ENCODE measurements at places on chromosomes 5 and 9.

DNA sequence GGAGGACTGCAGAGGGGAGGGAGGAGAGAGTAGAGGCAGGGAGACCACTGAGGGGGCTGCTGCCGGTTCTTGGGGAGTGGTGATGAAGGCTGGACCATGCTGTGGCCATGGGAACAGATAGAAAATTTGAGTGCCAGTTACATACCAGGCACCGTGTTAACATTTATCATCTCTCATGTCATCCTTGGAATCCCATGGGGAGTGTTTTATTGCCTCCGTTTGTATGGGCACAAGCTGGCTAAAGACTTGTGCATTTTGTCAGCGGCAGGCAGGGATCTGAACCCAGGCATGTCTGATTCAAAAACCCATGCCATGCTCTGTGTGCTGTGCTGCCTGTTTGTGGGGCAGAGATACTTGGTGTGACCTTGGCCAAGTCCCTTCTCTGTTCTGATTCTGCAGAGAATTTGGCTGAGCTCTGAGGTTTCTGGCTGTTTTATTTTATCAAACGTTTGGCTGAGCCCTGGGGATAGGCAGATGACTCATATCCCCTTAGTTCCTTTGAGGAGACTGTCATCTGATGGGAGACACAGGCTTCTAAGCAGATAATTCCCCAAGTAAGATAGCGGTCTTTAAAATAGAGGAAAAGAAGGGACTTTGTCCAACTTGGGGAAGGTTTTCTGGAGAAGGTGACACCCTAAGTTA, 22.2 kb downstream of the COL27A1 start:
- DNase-seq = peak; percentile 59

GRCh38 chr5:108560581-108560980, 178.7 kb upstream of the FBXL17 start:
- DNase-seq = peak; percentile 28

DNA sequence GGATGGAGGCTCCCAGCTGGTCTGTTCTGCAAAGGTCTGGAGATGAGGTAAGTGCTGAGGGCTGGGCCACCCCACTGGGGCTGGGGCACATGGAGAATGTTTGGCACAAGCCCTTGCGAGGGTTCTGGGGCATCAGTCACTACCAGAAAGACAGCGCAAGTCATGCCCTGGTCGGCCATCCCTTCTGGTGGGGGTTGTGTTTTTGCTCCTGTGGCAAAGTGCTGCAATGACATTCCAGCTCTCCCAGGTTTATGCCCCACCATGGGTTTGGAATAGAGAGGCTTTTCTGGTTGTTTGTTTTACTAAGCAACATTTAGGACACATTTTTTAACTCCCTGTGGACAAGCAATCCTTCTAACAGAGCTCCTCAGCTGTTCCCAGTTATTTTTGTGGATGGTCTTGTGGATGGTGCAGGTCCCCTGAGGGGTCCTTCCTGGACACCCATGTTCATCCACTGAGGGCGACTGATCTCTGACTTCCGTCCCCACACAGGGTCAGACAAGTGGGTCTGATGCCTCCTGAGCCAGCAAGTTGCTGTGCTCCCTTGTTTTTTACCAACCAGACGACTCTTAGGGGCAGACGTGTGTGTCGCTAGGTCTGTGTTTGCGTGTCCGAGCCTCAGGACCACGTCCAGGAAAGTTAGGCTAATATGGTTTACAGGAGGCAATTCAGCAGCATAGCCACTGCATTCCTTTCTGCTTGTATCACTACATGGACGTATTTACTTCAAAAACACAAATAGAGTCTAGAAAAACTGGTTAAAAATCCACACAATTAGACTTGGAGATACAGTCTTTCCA, 64.9 kb upstream of the ECM2 start:
- DNase-seq = peak; percentile 53

DNA sequence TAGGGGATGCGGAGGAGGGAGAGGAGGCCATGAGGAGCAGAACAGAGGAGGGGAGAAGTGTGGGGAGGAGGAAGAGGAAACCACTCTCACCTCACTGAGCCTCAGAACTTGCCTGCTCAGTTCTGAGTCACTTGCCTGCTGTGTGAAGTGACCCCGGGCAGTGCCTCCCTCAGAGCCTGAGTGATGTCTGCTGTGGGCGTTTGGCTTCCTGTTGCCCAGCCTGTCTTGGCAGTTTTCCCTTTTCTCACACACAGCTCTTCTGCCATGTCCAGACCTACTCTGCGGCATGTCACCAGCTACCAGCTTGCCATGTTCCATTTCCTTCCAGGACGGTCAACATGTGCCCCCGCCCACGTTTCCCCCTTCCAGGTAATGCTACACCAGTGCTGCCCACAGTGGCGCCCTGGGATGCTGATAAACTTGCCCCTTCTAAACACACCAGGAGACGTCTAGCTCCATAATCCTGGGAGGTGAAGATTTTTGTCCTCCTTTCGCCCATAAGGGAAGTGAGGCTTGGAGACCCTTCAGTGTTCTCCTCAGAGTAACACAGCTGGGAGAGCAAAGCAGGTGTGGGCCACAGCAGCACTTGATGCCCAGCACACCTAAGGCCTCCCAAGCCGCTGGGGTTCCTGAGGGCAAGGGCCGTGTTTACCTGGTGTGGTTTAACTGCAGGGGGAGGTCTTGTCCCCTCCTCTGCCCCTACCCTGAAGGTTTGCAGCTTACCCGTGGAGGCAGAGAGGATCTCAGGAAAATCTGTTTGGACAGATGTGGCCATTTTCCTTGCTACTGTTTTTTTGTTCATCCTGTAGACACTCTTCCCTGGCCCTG, 63.8 kb upstream of the RNF130 start:
- peak; percentile 48 for DNase-seq

GRCh38 chr9:8677741-8678140, 878.2 kb upstream of the DMAC1 start:
- DNase-seq = no peak

- DNase-seq = no peak
These were observed 207.6 kb downstream of the MPDZ start for GRCh38 chr9:13071921-13072320.

- DNase-seq = no peak
These were observed 225.3 kb downstream of the AGTPBP1 start for GRCh38 chr9:85516455-85516854.

- peak; percentile 51 for DNase-seq
These were observed at the start of gene PCDHA4 for GRCh38 chr5:140806834-140807775. Gene PCDHA4 (plus strand): TSS chr5:140807068.

GRCh38 chr5:120139039-120139438, 325.1 kb upstream of the PRR16 start:
- peak; percentile 79 for DNase-seq

- DNase-seq = no peak
These were observed 140.2 kb downstream of the SLC24A2 start for GRCh38 chr9:19648672-19649071.

GRCh38 chr5:110258460-110259216, 467.8 kb downstream of the TMEM232 start:
- DNase-seq = peak; percentile 62

DNA sequence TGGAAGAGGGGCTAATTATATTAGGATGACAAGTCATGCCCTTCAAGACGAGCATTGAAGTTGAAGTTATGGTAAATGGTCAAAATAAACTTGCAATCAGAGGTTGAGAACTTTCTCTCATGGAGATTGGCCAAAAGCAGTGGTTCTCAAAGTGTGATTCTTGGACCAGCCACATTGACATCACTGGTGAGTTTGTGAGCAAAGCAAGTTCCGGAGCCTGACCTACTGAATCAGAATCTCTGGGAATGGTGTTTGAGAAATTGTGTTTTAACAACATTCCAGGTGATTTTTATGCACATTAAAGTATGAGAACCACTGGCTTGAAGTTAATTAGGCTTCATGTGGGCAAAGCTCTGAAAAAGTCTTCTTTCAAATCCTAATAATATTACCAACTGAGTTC, 403.5 kb downstream of the ZSWIM6 start:
- no peak for DNase-seq

DNA sequence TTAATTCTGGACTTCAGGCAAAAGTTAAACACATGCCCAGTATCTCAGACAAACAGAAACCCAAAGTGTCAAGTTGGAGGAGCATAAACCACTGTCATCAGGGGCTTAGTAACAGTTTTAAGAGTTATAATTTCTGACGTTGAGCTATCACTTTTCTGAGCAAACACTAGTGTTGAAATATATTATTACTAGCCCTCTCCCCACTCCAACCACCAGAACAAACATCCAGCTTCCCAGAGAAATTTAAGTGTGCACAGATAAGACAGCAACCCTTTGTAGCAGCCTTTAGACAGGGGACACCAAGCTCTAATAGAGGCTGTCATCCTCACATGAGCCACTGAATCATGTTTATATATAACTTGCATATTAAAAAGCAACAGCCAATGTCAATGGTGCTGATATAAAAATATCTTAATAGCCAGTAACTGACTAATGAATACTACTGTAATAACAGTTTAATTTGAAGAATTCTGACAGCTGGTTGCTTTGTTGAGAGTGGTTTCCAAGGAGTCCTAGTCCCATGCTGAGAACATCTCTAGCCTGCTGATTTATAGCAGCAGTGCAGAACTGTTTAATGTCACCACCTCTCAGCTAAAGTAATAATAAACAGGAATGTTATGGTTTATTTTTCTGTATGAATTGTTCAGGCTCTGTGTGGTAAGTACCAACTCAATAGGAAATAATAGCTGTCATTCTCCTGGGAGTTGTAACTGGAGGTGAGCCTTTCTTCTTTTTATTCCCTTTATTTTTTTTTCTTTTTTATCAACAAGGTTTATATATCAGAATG, 528.7 kb upstream of the ZNF608 start:
- DNase-seq = peak; percentile 94

- DNase-seq = no peak
These were observed 172.7 kb downstream of the CHSY3 start for GRCh38 chr5:130077007-130077406.

GRCh38 chr5:154849264-154849785, 1.1 kb downstream of the FAXDC2 start:
- DNase-seq = no peak

DNA sequence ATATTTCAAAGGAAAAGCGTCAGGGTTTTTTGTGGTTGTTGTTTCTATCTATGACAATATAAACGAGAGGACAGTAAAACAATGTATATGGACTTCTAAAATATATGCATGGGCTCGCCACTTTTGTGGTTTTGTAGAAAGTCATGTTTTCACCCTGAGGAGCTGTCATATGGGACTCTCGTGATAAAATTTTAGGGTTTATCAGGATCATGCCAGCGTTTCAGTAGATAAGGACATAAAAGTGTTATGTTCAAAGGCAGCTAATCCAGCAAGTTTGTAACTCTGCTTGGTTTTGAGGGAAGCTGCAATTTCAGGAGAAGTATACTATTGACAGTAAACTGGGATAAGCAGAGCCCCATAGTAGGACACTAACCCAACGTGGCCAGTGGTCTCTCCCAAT, 120.3 kb downstream of the CDC42SE2 start:
- no peak for DNase-seq

- DNase-seq = no peak
These were observed 41.6 kb downstream of the ADAMTS2 start for GRCh38 chr5:179303451-179304200.

DNA sequence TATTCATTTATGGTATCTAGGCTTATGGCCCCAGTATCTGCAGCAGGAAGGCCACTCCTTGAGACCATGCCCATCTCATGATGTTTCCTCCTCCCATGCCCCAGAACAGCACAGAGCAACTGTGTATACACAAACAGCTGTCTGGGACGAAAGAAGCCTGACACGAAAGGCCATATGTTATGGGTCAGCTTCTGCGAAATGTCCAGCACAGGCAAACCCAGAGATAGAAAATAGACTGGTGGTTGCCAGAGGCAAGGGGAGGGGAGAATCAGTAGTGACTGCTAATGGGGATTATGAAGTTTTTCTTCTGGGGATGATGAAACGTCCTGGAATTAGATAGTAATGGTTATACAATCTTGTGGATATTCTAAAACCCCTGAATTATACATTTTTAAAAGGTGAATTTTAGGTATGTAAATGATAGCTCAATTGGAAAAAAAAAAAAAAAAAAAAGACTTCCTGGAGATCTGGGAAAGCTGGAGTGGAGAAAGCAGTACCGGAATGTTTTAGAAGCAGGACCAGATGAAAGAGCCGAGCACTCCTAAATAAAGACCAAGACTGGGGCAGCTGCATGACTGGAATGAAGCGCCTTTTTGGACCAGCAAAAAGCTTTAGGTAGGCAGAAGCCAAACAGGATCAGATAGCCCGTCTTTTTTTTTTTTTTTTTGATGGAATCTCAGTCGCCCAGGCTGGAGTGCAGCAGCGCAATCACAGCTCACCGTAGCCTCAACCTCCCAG, 29.2 kb downstream of the PCDHGC5 start:
- peak; percentile 97 for DNase-seq

DNA sequence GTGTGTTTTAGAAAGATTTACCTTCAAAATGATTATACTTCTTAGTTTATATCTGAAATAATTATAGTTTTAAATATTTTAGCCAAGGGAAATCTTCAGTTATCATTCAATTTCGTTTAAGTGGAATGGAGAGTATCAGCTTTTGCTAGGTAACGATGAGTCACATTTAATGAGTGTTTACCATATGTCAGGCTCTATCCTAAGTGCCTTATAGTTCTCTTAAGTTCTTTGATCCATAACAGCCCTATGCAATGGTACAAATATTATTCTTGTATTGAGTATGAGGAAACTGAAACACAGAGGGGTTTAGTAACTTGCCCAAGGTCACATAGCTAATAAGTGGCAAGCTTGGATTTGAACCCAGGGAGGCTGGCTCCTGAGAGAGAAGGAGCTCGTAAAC, 37.5 kb upstream of the SHB start:
- DNase-seq = no peak
